ENCODE measurements at places on chromosomes 7 and 10. TPM values are rescaled to one million over a fixed set of nuclear protein-coding genes. Genes with fewer than 3 reads are reported as not detected.

DNA sequence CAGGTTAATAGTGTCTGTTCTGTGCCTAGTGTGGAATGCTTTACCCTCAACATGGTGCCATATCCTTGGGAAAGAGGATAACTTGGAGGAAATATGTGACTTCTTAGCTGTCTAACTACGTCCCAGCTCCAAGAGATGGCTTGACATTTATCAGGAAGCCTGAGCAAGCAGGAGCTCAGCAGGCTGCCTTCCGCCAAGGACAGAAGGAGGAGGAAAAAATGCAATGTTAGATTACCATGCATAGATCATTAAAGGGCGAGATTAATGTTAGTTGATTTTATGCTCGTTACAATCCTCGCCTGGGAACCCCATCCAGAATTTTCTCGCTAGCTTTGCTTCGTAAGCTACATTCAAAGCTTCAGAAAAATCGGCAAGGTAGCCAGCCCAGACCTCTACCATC lies 97.8 kb downstream of the GFRA1 start:
- no peak for DNase-seq

Gene CRTAC1
- total RNA-seq, result 1.0 TPM

DNA sequence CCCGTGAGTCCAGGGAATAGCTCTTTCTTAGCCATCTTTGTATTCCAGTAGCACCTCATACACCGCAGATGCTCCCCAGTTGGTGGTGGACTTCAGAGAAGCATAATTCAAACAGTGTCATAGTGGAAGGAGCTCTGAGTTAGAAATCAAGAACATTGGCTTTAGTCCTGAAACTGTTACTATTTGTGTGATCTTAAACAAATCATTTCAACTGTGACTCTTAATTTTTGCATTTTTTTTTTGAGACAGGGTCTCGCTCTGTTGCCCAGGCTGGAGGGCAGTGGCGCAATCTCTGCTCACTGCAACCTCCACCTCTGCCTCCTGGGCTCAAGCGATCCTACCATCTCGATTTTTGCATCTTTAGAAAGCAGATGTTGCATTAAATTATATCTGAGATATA lies 1.8 kb downstream of the BPGM start:
- DNase-seq, result no peak

DNA sequence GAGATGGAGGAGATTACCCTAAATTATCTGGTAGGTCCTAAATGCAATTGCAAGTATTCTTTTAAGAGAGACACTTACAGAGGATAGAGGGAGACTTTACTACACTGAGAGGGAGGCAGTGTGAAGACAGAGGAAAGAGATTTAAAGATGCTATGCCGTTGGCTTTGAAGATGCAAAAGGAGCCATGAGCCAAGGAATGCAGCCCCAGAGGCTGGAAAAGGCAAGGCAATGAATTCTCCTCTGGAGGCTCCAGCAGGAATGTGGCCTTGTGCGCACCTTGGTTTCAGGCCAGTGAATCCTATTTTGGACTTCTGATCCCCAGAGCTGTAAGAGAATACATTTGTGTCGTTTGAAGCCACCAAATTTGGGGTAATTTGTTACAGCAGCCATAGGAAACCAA lies 118.6 kb downstream of the PLXNA4 start:
- DNase-seq, result no peak

DNA sequence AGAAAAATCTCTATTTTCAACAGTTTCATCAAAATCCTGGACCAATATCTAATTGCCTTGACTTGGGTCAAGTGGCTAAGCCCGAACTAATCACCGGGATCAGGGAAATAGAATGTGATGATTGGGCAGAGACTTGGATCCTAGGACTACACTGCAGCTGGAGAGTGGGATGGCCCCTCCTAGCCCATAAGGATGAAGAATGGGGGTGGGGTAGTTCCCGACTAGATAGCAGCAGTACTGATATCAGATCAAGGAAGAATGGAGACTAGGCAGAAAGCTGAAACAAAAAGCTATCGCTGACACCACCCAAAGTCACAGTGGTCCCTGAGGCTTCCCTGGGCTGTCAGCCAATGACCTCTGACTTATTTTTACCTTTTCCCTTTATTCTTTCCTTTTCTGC lies 160.4 kb upstream of the PHYHIPL start:
- DNase-seq, result no peak

Gene EIF3A
- 93.8 TPM for total RNA-seq

Gene PNLIPRP3
- not detected for total RNA-seq

DNA sequence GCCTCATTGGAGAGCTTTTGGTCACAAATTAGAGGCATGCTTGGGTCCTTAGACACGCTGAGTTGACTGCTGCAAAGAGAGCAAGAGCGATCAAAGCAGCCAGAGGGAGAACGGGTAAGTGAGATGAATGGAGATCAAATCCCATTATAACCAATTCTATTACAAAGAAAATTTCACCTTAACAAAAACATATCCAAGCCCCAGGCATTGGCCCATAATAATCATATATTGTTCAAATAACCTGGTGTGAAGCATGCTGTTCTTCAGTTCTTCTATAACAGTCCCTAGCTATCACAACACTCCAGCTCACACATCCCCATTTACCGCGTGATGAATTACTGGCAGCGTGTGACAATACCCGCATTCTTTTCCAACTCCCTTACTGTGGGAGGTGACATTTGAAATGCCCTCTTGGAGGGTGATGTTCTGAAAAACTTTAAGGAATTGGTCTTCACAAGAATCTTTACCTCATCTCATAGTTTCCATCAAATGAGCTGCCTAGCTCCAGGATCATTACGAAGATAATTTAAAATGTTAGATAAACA lies 156.1 kb upstream of the PLXNA4 start:
- no peak for DNase-seq

DNA sequence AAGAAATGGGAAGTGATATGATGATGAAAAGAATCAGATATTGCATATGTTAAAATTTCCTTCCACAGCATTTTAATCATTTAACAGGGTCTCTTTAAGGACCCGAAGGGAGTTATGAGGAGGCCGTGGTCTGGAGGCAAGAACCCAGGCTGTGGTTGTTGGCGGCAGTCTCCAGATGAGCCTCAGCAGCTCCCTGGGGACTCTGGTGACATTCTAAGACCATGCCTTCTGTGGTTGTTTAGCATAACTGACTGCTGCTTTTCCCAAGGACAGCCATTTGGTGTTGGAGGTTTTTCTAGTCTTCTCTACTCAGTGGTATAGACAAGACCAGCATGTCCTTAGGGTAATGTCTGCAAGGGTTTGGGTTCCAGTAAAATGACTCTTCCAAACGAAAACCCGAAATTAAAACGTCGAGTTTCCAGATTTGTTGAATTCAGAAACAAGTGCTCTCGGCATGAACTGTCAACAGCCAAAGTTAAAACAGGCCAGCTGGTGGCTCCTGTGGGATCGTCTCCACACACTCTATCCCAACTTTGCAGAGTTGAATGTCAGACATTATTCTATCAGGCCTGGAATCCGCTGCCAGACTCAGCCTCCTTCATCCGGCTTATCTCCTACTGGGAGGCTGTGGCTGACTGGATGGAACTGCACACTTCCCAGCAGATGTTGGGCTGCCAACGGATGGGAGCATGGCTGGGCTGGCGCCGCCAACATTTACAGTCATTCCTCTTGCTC lies 183.1 kb downstream of the TAX1BP1 start:
- peak; percentile 86 for DNase-seq

Gene NME8
- total RNA-seq, result not detected

GRCh38 chr10:11560076-11560709 lies 51.3 kb downstream of the USP6NL start:
- DNase-seq, result no peak

- DNase-seq, result no peak
These were observed 14.4 kb upstream of the GSTK1 start for GRCh38 chr7:143248761-143249354.

DNA sequence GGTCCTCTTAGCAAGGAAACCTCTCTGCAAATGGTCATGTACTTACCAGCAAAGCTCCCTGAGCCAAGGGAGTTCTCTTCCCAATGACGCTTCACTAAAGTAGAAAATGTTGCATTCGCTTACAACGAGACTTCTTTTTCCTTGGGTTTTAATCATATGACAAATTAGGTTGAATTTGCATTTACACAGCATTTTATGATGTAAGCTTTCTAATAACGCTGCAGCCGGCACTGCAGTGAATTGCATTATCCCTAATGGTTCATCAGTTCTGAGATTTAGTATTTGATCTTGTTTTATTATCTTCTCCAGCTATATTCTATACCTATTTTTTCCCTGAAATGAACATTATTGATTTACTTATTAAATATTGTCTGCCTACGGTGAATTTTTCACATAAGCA lies 339.3 kb upstream of the PFKP start:
- DNase-seq, result no peak

Gene KNDC1
- total RNA-seq, result not detected

DNA sequence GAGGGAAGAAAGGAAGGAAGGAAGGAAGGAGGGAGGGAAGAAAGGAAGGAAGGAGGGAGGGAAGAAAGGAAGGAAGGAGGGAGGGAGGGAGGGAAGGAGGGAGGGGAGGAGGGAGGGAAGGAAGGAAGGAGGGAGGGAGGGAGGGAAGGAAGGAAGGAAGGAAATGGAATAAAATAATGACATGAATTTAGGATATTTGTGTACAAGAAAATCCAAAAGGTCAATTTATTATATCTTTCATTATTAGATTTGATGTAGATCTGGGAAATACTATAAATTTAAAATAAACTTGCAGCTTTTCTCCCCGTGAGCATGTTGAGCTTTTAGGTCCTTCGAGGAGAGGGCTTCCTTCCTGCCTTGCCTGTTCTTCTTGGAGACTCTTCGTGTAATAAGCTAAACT lies 398.6 kb upstream of the NRP1 start:
- DNase-seq, result no peak

DNA sequence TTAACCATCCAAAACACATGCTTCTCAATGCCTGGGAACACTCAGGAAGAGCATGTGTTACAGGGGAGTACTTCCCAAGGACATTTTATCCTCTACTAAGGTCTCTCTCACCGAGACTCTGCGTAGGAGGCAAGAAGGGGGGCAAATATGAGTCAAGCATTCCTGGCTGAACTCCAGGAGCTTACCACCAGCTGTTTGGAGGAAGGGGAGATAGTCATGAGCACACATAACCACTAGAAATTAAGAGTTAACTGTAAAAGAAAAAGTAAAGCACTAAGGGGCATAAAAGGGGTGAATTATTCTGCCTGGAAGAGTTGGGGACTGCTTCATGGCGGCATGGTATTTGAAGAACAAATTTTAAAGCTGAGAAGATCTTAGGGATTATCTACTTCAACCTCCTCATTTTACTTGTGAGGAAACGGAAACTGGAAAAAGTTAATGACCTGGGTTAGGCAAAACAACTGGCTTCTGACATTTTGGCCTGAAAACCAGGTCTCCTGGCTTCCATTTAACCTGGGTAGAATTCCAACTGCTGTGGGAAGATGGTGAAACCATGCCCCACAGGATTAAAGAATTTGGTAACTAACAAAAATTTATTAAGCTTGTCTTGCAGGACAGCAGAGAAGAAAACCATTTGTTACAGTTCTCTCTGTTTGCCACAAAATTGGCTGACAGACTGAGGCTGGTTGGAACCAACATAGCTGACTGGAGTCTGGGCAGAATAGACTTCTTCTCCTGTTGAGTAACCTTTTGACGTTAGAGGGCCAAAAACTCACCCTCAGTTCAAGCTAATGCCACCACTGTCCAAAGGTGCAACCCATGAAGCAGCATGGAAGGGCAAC lies 85.5 kb downstream of the SLC25A13 start:
- peak; percentile 54 for DNase-seq

Gene CFAP58
- total RNA-seq, result 2.2 TPM

DNA sequence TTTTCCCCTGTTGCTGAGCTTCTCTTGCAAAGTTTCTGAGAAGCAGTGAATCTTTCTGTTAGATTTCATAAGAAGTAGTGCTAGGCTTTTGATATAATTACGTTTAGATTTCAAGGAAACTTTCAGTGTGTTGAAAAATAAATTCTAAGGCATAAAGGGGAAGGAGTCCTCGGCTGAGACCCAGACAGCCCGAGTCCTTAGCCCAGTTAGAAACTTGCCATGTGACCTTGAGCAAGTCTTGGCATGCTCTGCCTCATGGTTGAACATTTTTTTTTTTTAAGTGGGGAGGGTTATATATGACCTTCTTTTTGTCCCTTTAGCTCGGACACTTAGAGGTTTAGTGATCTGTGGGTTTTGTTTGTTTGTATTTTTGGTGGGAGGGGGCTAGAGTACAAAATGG lies 117.5 kb downstream of the TCF7L2 start:
- no peak for DNase-seq

GRCh38 chr10:55232553-55232952 lies 431.5 kb upstream of the PCDH15 start:
- no peak for DNase-seq

Gene GHRHR
- not detected for total RNA-seq

DNA sequence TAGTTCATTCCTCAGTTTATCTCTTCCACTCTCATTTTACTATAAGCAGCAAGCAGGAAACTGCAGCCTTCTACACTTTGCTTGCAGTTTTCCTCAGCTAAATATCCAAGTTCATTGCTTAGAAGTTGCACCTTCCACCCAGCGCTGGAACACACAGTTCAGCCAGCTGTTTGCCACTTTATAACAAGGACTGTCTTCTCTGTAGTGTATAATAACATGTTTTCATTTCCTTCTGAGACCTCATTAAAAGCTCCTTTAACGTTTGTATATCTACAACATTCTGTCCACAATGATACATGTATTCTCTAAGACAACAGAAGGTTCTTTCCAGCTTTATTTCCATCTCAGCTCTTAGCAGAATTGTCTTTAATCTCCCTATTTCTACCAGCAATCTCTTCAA lies 74.1 kb downstream of the GNAI1 start:
- DNase-seq, result no peak

GRCh38 chr7:33720870-33721269 lies 184.5 kb upstream of the BMPER start:
- DNase-seq, result no peak

DNA sequence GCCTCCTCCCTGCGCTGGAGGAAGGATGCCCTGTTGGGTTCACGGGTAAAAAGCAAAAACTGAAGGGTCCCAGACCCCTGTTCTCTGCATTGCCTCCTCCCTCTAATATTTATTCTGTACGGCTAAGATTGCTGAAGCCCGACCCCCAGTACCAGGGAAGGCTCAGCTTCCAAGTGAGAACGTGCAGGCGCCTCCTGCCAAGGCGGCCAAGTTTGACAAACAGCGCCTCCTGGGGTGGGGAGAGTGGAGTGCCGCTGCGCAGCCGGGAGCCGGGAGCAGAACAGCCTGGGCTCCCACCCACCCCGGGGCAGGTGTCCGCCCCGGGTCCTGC lies 4.7 kb upstream of the EBF3 start:
- DNase-seq, result peak; percentile 76

Gene SH2B2
- 0.67 TPM for total RNA-seq

Gene GOLGA7B
- total RNA-seq, result 0.11 TPM

- DNase-seq, result no peak
These were observed 31.3 kb upstream of the KIAA1217 start for GRCh38 chr10:24177636-24178035.

- DNase-seq, result no peak
These were observed 631.8 kb upstream of the CELF2 start for GRCh38 chr10:10385831-10386230.

DNA sequence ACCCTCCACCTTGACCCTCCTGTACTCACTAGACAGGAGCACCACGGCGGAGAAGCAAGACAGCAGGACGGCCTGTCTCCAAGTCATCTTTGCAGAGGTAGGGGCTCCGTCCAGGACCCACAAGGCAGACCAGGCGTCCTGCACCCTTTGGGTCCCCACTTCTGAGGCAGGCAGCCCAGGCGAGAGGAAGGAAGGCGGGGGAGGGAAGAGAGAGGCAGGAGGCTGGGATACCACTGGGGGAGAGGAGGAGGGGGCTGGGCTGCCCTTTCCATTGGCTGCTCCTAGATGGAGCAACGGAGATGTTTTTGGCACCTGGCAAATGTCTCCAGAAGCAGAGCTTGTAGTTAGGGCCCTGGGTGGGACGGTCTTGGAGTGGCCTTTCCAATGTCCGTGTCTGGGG lies at the start of gene UCMA:
Gene UCMA, minus strand, starts transcription at position 203 of the 400 bp plus-strand sequence. Its CDS starts 116 bp downstream, at position 87.
- no peak for DNase-seq

Gene ASAH2
- 2.9 TPM for total RNA-seq

Gene NOS3
- total RNA-seq, result 10.0 TPM

- no peak for DNase-seq
These were observed 334.6 kb downstream of the PTPRN2 start for GRCh38 chr7:158252837-158253669.
